Right ventricle myocardium superior (tissue), 1 donor: ENCODE measurements at places on chromosomes 12 and 14.

DNA sequence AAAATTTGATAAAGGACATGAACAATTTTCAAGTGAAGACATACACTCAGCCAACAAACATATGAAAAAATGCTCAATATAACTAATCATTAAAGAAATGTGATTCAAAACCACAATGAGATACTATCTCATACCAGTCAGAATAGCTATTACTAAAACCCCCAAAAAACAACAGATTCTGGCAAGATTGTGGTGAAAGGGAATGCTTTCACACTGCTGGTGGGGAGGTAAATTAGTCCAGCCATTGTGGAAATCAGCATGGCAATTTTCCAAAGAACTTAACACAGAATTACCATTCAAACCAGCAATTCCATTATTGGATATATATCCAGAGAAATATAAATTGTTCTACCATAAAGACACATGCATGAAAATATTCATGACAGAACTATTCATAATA lies 18.7 kb upstream of the TAS2R14 start:
- no peak for DNase-seq

DNA sequence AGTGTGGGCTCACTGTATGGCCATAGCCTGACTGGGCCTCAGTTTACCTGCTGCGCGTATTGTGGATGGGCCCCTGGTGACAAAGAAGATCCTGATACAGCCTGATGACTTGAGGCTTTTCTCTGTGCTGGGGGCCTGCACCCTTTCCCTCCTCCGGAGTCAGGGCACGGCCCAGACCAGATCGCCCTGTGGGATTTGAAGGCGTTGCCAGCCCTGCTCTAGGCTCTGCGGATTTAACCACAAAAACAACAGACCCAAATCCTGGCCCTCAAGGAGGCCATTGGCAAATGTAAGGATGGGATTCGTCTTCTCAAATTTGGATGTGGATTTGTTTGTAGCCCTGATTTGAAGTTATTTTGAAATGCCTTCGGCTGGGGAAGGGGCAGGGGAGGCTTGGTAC lies 195.8 kb downstream of the TSPAN9 start:
- no peak for DNase-seq

- no peak for DNase-seq
These were observed 10.6 kb downstream of the BCAT1 start for GRCh38 chr12:24938341-24938740.

DNA sequence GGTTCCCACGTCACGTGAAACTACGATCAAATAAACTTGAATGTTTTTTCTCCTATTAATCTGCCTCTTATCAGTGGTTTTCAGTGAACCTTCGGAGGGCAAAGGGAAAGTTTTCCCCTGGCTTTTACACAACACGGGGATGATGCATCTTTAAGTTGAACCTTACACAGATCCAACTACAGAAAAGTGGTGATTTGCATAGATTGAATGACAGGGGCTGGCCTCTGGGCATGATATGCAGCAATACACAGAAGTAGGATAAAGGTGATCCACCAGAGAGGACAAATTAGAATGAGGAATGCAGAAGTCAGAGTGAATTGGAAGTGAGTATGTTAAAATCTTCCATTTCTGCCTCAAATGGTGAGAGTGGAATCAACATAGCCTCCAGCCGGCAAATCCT lies 11.6 kb downstream of the GSG1 start:
- no peak for DNase-seq

- no peak for DNase-seq
These were observed 36.9 kb downstream of the BCL11B start for GRCh38 chr14:99234961-99235571.

DNA sequence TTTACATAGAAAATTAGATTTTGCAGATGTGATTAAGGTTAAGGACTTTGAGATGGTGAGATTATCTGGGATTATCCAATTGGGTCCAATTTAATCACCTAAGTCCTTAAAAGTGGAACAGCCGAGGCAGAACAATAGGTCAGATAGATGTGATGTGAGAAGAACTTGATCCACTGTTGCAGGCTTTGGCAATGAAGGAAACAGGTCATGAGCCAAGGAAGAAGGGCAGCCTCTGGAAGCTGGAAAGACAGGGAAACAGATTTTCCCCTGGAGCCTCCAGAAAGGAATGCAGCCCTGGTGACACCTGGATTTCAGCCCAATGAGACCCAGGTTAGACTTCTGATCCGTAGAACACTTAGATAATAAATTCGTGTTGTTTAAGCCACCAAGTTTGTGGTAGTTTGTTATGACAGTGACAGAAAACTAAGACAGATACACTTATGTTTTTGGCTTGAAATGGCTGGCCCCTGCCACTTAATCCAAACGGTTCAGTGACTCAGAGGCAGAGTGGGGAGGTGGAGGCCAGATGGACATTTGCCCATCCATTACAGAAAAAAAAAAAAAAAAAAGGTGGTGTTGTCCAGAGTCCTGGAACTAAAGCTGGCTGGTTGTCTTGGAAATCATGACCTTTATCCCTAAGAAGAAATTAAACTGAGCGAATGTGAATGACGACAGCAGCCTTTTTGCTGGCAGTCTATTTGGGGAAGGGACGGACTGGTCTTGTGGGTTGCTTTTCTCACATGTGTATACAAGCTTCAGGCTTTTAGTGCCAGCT lies 181.9 kb upstream of the NRXN3 start:
- no peak for DNase-seq

- no peak for DNase-seq
These were observed 44.5 kb upstream of the BCL11B start for GRCh38 chr14:99316281-99317163.

GRCh38 chr12:98379106-98379505 lies 136.3 kb upstream of the TMPO start:
- no peak for DNase-seq

DNA sequence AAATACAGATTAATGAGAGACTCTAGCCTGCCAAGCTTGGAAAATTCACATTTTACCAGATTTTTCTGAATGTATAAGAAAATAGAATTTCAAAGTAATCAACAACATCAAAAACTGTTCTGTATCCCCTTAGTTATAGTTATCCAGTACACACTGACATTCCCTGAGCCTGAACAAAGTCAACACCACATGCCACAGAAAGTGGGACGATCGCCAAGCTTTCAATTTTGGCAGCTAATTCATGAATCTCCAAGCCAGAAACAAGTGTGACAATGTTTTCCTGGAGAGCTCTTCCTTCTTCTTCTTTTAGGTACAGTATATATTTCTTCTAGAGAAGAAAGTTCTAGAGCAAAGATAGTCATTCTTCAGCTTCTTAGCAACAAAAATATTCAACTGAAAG lies 290.2 kb downstream of the PRKD1 start:
- DNase-seq, result peak; percentile 53

- DNase-seq, result no peak
These were observed 182.7 kb downstream of the MYRFL start for GRCh38 chr12:70007687-70008086.

DNA sequence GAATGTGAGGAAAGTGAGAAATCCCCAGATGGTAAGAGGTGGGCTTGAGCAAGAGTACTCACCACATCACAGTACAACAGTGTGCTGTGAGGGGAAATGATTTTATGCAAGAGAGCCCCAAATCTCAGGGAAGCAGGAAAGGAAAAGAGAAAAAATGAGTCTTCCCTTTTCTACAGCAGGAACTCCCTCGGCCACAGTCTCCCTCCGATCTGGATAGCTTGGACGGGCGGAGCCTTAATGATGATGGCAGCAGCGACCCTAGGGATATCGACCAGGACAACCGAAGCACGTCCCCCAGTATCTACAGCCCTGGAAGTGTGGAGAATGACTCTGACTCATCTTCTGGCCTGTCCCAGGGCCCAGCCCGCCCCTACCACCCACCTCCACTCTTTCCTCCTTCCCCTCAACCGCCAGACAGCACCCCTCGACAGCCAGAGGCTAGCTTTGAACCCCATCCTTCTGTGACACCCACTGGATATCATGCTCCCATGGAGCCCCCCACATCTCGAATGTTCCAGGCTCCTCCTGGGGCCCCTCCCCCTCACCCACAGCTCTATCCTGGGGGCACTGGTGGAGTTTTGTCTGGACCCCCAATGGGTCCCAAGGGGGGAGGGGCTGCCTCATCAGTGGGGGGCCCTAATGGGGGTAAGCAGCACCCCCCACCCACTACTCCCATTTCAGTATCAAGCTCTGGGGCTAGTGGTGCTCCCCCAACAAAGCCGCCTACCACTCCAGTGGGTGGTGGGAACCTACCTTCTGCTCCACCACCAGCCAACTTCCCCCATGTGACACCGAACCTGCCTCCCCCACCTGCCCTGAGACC lies 7.8 kb downstream of the ATN1 start:
- no peak for DNase-seq
